ENCODE measurements at places on chromosomes 7 and 10.
A peak's percentile ranks its signal among the peaks of the same experiment; 100 is the strongest.

GRCh38 chr7:77967429-77967828 lies 168.9 kb downstream of the PHTF2 start:
- DNase-seq = no peak

DNA sequence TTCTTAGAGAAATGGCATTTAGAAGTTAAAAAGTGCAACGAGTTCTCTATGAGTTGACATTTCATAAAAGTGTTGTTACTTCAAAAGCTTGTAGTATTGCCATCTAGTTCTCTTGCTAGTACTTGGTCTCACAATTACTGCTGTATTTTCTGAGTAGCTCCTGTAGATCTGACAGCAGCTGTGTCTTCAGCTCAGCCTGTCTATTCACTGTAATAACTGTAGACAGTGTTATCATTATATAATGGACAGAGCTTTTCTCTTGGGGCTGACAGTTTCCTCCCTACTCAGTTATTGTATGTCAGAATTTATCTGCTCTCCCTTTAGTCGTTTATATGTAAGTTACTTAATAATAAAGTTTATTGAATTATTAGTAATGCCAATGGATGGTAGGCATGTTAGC lies 388.7 kb upstream of the VSTM2A start:
- DNase-seq = no peak

DNA sequence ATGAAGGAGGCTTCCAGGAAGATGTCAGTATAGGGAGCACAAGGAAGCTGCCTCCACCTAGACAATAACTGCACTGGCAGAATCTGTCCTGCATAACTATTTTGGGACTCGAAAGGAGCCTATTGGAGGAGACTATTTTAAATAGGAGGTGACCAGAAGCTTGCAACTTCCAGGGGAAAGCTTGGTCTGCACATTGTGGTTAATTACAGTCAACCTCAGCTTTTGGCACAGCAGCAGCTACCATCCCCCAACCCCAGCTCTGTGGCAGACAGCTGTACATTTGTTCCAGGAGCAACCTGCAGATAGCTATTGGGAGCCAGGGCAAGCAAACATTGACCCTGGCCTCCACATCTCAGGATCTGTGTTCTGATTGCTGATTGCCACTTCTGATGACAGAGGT lies 46.3 kb upstream of the NANOS1 start:
- no peak for DNase-seq

DNA sequence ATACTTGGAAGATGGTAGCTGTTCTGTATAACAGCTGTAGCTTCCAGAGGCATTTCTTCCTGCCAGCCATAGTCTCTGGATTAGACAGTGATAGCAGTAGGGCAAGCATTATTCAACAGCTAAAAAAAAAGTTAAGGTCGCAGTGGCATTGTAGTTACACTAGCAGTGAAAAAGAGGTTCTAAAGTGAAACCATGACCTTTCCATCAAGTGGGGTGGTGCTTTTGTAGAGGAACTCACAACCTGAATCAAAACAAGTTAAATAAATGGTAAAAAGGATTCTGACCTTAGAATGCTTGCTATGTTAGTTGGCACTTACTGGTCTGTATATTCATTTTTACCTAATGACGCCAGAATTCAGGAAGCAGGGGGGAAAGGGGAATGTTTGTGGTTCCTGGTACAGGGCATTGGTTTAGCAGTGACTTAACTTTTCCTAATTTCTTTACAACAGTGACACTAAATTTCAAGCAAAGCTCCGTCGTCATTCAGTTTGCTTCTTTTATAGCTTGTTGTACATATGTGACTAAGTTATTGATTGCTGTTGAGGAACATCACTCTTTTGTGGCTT lies 55.0 kb downstream of the GBF1 start:
- DNase-seq = no peak

GRCh38 chr7:167976-168791 lies 24.2 kb upstream of the FAM20C start:
- DNase-seq = no peak

DNA sequence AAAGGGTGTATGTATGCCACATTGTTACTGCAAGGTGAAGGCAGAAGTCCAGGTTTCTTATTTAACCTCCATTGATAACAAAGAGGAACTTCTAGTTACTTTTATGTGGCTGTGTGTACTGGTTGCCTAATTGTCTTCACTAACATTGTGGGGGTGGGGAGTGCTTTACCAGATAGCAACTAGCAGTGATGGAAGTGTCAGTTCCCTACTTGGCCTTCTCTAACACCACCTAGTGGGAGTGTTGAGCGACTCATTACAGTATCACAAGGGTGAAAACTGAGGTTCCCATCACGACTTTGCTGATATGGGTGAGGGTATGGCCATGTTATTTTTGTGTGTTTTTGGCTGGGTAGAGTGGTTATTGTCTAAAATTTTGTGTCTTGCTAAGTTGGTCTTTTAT lies 274.4 kb downstream of the THSD7A start:
- no peak for DNase-seq

GRCh38 chr10:102670065-102670670 lies 25.9 kb downstream of the TRIM8 start:
- DNase-seq = no peak

DNA sequence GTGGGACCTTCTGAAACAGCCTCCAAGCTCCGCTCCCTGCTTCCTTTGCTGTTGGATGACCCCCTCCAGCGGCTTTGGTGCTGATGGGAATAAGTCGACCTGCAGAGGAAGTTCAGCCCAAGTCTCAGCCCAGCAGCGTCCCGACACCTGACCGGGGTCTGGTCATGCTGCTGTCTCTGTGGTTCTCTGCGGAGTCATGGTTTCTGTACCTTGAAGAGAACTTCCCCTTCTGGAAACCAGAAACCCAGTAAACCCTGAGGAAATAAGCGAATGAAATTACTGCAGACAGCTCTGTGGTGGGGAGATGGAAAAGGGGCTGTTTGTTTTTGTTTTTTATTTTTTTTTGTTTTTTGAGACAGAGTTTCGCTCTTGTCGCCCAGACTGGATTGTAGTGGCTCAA lies 18.3 kb upstream of the ZNF12 start:
- no peak for DNase-seq

GRCh38 chr10:11885437-11886137 lies 62.4 kb downstream of the PROSER2 start:
- no peak for DNase-seq

GRCh38 chr10:61902445-61903220 lies 1.1 kb downstream of the ARID5B start:
- peak; percentile 59 for DNase-seq

DNA sequence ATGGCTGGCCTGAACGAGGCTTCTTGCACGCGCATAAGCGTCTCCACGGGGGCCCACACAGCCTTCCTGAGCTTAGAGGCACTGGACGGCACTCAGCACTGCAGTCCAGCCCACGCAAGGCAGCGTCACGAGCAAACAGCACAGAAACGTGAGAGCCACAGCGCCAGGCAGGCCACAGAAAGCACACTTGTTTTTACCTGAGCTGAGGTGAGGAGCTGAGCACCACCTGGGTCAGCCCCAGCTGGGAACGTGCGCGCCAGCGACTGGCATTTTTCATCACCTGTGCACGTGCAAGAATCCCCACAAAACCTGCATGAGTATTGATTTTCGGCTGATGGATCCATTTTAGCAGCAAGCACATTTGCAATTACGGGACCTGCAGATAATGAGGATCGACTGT lies 26.7 kb downstream of the IQCE start:
- DNase-seq = no peak

- DNase-seq = no peak
Observed at GRCh38 chr7:45162943-45163691, 5.5 kb downstream of the RAMP3 start.

GRCh38 chr10:51000164-51000563 lies 74.1 kb upstream of the PRKG1 start:
- no peak for DNase-seq

DNA sequence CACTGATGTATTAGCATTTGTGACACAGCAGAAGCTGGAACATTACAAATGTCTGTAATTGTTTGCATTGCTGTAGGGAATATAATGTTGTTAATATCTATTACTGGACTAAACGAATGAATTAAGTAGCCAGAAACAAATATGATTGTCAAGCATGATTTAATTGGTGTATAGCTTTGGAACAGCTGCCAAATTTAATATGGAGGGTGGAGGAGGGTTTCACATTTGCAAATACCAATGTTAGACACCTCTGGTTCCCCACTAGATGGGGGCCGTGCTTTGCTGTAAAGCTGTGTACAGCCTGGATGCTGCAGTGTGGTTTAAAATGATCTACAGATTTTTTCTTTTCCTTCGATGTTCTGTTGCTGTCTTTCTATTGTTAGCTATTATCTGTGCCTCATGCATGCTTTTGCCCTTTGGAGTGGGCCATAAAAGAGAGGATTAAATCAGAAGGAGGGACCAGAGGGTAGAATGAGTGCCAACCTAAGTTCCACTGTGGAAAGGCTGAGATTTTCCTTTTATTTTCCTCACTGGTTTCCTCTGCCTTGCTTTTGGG lies 23.1 kb downstream of the DNAJB9 start:
- no peak for DNase-seq

- DNase-seq = no peak
Observed at GRCh38 chr10:132811891-132812481, 26.0 kb upstream of the NKX6-2 start.

DNA sequence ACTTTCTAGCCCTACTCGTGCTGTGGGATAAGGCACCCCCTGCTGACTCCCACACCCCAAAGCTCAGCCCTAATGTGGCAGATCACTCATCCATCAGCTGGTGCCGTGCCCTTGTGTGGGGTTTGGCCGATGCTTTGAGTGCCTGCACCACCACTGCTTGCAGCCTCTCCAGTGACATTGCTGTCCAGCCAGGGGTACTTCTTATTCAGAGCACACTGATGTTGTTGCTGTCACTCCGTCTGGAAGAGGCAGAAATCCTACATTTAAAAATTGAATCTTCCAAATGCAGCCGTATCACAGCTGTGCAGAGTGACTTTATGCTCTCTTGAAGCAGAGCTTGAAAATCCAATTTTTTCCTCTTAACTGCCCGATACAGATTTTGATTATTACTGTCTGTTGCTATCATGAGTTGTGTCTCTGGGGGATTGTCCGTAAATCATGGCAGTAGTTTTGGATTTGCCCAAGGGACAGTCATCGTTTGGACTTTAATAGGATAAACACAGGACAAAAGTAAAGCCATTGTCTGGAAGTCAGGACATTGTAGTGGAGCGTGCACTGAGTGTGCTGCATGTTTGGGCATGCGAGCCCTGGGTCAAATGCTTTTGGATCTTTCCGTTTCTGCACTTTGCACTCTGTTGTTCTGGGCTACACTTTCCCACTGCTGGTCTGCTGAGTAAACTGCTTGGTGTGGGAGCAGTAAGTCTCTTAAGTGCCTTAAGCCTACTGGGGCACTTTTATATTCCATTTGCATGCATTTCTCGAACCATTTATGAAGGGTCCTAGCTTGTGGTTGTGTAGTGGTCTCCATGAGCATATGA lies 128.2 kb downstream of the DOCK1 start:
- no peak for DNase-seq

- DNase-seq = no peak
Observed at GRCh38 chr7:127091620-127092019, 161.1 kb downstream of the GRM8 start.

DNA sequence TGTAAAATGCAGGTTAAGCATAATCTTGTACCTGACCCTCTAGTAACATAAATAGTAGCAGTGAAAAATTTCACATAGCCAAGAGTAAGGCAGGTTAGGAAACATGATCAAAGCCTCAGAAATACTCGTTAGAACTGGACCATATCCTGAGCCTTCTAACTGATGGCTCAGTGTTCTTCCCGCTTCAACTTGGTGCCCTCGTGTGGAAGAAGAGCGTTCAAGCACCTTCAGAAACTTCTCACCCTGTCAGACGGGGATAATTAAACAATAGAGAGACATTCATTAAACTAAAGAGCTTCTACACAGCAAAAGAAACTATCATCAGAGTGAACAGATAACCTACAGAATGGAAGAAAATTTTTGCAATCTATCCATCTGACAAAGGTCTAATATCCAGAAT lies 124.5 kb downstream of the MYOF start:
- no peak for DNase-seq

- no peak for DNase-seq
Observed at GRCh38 chr7:142855114-142855743, 353 bp downstream of the EPHB6 start.

All from T follicular helper cell (primary cell).